ENCODE measurements at places on chromosomes 2 and 18.

DNA sequence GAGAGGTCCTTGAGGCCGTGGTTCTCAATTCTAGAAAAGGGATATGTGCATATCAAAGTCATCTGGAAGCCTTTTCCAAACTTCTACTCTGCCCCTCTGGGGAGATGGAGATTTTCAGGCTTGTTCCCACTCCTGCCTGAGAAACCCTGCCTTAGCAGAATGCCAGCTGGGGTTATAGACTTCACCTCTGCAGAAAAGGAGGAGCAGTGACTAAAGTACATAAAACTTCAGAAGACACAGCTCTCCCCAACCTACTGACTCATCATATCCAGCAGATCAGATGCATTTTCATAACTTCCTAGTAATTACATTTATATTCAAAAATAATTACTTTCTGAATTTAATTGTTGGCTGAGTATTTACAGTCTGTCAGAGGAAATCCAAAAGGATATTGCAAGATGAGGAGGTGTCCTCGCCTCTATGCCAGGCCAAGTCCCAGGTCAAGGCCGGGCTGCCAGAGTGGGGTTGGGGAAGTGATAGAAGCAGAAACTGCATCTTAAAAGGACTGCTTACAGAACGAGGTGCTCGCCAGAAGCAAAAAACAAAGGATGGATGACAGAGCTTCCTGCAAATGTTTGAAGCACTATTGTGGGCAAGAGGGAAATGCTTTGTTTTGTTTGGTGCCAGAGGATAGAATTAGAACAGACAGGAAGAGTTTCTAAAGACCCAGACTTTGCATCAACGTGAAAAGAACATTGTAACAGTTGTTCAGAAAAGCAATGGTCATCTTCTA, 75.6 kb upstream of the APCDD1 start:
- no peak for DNase-seq

- DNase-seq, result no peak
Observed at GRCh38 chr2:202115479-202115971, 42.5 kb downstream of the KIAA2012 start.

- DNase-seq, result no peak
Observed at GRCh38 chr2:230694241-230694640, 18.4 kb upstream of the CAB39 start.

DNA sequence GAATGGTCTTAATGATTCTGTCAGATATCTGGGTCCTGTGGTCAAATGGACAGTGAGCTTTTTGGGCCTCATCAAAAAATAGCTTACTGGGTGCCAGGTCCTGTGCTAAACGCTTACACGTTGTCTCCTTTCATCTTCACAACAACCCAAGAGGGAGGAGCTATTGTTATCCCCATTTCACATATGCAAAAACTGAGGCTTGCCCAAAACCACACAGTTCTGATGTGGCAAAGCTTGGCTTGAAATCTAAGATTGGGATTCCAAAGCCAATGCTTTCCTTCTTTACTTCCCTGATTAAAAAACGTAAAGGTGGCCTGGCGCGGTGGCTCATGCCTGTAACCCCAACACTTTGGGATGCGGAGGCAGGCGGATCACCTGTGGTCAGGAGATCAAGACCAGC, 69.3 kb downstream of the ACTR2 start:
- DNase-seq, result peak; percentile 24

GRCh38 chr18:62486290-62486964, 36.4 kb upstream of the ZCCHC2 start:
- no peak for DNase-seq

GRCh38 chr18:9416563-9417072, 58.7 kb upstream of the RALBP1 start:
- no peak for DNase-seq
